Stimulated activated CD8-positive, alpha-beta memory T cell treated with anti-CD3 and anti-CD28 coated beads, Interleukin-2, amount 100 ng/mL, for 1 hour (primary cell): ENCODE measurements at places on chromosomes 5 and 9.

DNA sequence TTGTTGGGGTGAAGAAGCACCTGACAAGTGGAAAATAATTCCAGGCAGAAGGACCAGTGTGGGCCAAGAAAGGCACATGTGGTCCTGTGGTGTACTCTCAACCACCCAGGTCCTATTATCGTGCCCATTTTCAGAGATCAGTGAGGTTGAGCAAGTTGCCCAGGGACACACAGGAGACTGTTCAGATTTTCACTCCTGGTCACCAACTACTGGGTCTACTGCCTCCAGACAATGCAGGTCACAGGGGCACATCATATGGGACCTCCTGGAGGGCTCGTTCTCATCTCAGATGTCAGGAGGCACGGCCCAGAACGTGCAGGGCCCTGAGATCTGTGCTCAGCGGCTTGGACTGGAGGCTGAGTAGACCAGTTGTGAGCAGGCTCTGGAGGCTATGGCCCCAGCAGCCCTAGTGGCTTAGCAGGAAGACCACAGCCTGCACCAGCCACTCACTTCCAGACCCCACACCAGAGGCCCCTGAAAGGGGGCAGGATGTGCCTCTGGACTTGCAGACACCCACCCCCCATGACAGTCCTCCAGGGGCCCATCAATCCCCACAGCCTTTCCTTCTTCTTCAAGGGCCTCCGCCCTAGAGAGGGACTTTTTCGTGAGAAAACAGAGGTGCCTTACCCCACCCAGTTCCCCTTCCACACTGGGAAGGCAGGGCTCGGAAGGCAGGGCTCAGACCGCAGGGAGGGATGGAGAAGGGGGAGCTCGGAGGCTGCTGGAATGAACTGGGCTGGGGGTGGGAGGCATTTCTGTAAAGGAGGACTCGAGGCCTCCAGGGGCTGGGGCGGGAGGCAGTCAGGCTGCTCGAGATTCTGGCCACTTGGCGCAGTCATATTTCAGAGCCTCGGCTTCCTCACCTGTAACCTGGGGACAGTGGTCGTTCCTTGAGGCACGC lies 82.7 kb upstream of the NEURL1B start:
- DNase-seq = no peak

- no peak for DNase-seq
Observed at GRCh38 chr9:19720377-19720776, 68.5 kb downstream of the SLC24A2 start.

- DNase-seq = no peak
Observed at GRCh38 chr9:116953271-116953670, 266.2 kb downstream of the TRIM32 start.

DNA sequence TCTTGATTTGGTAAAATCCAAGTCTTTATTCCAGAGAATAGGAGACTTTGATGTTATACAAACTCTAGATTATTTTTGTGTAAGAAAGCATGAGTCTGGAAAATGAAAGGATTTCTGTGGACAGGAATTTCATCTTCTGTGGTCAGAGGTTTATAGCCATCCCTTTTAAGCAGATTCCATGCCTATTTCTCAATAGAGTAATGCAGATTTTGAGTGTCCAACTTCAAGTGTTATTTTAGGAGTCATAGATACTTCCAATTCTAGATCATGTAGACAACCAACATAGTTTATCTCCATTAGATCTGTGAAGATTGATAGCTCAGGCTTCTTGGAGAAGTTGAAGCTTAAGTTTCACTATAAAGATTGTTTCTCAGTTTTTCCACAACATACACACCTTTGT lies 379.7 kb downstream of the PSAT1 start:
- no peak for DNase-seq

DNA sequence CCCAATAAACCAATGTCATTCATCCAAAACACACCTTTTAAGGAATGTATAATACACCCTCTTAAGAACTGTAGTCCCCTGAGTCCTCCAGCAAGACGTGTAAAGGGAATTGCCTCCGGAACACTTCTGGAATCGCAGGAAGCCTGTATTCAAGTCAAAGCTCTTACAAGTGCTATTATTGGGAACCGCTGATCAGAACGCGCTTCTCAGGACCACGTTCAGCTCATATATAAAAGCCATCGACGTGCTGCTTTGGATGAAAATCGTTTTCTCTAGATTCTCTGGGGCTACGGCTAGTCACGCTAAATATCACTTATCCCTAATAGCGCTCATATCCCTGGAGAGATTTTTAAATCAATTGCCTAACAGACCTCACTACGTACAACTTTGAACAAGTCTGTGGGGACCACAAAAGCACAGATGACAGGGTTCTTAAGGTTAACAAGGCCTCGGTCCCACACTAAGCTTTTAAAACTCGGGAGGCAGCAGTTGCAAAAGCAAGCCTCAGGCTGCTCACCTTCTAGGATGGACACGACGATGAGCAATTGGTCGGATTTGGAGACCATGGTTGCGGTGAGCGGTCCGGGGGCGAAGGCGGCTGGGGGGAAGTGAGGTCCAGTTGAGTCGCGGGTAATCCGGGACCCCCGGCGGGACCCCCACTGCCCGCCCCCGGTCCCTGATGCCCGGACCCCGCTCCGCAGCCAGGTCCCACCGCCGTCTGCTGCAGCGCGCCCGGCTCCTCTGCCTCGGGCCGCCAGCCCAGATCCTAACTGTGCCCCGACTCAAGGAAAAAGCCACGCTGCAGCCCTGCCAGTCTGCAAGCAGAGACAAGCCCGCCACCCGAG lies 548 bp downstream of the CEP120 start:
- DNase-seq = peak; percentile 2

- no peak for DNase-seq
Observed at GRCh38 chr5:13250464-13251291, 693.8 kb downstream of the DNAH5 start.

DNA sequence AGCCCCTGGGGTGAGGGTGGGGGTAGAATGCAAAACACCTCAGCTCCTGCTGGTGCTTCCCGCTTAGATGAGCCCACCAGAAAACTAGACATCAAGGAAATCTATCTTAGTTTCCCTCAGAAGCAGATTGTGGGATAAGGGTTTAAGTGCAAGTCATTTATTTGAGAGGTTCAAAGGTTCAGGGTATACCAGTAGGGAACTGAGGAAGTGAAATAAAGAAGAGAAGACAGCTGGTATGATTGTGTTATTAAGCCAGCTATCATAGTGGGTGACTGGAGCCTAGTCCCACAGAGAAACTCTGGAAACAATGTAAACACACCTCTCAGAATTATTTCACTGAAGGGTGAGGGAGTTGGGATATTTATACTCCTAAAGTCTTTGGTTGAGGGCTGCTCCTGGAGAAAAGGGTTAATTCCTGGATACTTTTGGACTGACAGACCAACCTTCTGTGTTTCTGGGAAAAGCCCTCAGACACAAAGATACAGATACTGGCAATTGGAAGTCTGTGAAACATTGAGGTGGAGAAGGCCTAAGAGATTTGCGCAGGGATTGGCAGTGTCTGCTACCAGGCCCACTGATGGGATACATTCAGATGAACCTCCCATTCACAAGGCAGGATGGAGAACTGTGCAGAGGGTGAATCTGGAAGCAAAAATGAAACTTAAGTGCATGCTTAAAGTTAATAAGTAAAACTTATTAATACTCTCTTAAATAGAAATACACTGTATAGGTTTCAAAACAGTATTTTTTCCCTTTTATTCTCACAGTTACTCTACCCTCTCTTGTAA lies 6.4 kb upstream of the DCTN4 start:
- no peak for DNase-seq

- no peak for DNase-seq
Observed at GRCh38 chr5:181181650-181182565, 23.1 kb downstream of the TRIM7 start.

GRCh38 chr9:33329117-33329563 lies 38.8 kb downstream of the NFX1 start:
- no peak for DNase-seq

- DNase-seq = no peak
Observed at GRCh38 chr9:110835404-110835803, 166.8 kb downstream of the MUSK start.

DNA sequence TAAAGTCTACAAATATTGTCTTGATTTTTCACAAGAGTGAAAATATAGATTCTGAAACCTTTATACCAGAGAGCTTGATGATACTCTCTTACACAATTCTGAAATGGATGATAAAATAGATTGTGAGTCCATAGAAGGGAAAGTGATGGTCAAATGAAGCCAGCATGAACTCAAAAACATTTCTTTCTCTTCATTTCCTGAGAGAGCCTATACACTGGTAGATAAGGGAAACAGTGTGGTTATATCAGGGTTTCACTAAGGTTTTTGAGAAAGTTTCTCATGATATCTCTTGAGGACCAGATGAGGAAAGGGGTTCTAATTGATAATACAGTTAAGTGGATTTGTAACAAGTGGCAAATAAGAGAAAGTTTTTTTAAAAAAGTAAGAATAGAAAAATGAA lies 254.1 kb downstream of the PJA2 start:
- no peak for DNase-seq

DNA sequence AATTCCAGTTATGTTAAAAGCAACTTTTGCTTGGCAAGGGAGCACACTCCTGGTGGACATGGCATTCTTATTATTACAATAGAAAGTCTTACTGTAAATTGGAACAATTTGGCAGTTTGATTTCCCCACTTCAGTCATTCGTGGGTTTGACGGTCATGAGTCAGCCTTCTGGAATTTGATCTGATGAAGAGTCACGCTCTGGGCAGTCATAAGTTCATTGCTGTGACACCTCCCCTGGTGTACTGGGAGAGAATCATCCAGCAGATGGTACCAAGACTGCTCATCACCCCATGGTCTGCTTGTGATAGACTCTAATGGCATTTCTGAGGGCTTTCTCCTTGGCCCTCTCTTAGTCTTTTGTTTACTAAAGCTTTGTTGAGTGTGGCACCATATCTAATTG lies 53.8 kb downstream of the GLRA1 start:
- DNase-seq = no peak

DNA sequence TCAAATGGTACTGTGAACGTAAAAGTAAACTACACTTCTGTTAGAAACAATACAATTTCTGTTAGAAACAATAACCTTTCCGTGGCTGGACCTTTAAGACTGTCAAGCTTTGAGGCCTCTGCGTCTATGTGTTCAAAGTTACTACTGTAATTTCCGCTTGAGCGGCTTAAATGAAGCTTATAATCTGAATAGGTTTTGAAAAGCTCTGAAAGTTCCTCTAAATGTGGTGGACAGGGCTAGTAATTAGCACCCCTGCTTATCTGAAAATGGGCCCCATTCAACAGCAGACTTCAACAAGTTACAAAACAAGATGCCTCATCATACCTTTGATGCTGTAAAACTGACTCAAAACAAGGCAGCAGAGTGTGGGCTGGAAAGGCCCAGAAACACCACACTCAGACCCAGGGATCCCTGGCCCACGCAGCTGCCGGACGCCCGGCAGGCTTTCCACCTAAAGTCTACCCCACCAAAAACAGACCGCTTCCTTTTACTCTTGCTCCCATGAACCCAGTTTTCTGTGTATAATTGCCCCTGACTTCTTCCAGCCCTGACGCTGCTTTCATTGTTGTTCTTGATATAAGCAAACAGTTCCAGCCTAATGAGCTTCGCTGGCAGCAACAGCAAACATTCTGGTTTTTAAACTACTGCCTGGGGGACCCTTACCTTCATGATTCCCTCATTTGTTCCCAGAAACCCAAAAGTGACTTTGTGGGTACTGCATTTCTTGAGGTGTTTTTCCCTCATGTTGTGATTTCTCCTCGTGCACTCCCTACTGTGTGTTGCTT lies 66.7 kb downstream of the TLE1 start:
- DNase-seq = no peak

DNA sequence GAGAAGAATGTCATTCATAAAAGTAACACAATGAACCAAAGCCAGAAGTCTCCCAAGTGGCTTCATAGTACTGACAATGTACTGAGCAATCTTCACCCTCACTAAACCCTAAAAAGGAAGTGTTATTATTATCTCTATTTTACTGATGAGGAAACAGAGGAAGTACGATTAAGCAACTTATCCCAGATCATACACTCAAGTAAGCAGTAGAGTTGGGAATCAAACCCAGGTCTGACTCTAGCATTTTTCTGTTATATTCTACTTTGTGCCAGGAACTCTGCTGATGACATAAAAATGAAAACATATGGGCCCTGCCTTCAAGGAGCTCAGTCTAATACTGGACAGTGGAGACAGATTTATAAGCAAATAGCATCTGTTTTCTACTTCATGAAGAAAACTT lies 109.2 kb downstream of the RAPGEF6 start:
- no peak for DNase-seq

GRCh38 chr9:11366585-11367129 lies 753.9 kb upstream of the PTPRD start:
- DNase-seq = no peak

GRCh38 chr9:24416136-24416535 lies 129.6 kb downstream of the IZUMO3 start:
- DNase-seq = no peak

GRCh38 chr9:22107202-22108045 lies 98.3 kb upstream of the CDKN2B start:
- DNase-seq = no peak

DNA sequence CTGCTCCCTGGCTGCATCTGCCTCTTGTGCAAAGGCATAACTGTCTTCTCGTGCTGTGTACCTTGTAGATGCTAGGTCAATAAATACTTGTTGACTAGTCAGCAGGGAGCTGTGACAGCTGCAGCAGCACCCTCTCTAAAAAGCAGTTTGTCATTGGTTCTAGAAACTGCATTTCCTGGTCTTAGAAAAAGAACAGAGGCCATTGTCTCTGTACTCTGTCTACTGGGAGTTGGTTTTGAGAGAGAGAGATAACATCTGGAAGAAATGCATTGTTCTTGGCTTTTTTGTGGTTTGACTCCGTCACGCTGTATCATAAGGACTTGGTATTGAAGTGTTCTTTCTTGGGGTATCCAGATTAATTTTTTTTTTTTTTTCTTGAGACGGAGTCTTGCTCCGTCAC lies 32.3 kb downstream of the SH3GLB2 start:
- DNase-seq = no peak

DNA sequence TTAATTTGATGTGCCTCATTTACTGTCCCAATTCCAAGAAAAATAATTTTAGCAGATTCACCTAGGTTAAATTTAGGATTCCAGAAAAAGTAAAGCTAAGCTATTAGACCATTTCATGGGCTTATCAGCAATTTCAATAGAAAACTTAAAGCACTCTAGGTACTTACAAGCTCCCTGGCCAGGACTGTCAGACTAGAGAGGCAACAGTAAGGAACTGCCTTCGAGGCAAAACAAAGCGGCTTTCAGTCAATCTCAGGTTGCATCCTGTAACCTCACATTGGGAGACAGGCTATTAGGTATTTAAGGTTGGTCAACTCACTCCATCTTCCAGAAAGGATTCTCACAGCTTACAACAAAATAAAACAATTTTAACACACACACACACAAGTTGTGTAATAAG lies 48.7 kb upstream of the FSD1L start:
- DNase-seq = no peak
